ENCODE measurements at places on chromosomes 7 and 10.

GRCh38 chr7:81308643-81309322, 389.9 kb upstream of the SEMA3C start:
- no peak for DNase-seq

- DNase-seq, result no peak
These were observed 39.6 kb upstream of the EN2 start for GRCh38 chr7:155418304-155418703.

DNA sequence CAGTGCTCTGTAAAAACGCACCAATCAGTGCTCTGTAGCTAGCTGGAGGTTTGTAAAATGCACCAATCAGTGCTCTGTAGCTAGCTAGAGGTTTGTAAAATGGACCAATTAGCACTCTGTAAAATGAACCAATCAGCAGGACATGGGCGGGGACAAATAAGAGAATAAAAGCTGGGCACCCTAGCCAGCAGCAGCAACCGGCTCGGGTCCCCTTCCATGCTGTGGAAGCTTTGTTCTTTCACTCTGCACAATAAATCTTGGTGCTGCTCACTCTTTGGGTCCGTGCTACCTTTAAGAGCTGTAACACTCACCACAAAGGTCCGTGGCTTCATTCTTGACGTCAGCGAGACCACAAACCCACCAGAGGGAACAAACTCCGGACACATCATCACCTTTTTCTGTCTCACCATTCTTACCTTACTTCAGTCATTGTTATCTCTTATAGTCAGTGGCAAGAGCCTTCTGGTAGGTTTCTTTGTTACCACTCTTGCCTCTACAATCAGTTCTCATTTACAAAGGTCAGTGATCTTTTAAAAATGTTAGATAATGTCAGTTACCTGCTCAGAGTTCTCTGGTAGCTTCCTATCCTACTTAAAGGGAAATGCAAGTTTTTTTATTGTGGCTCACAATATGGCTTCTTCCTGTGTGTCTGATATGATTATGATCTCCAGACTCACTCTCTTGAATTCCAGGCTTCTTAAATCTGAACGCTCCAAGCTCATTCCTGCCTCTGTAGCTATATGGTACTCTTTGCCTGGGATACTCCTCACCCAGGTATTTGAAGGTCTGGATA, 4.5 kb downstream of the STAM start:
- DNase-seq, result peak; percentile 26

GRCh38 chr10:131477457-131478121, 166.1 kb upstream of the TCERG1L start:
- DNase-seq, result no peak

GRCh38 chr7:1865571-1866255, 195.6 kb downstream of the ELFN1 start:
- DNase-seq, result no peak

DNA sequence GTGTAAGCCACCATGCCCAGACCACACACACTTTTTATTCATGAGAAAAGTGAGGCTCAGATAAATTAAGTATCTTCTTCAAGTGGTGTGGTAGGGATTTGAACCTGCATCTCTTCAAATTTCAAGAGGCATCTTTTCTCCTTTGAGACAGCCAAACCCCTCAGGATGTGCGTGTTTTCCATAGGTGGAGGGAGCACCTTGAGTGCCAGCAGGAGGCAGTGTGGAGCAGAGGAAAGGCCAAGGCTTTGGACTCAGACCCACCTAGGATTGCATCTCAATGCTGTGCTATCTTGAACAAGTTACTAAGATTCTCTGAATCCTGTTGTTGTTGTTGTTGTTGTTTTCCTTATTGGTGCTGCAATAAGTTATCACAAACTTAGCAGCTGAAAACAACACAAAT, 40.2 kb upstream of the MYL10 start:
- DNase-seq, result no peak

DNA sequence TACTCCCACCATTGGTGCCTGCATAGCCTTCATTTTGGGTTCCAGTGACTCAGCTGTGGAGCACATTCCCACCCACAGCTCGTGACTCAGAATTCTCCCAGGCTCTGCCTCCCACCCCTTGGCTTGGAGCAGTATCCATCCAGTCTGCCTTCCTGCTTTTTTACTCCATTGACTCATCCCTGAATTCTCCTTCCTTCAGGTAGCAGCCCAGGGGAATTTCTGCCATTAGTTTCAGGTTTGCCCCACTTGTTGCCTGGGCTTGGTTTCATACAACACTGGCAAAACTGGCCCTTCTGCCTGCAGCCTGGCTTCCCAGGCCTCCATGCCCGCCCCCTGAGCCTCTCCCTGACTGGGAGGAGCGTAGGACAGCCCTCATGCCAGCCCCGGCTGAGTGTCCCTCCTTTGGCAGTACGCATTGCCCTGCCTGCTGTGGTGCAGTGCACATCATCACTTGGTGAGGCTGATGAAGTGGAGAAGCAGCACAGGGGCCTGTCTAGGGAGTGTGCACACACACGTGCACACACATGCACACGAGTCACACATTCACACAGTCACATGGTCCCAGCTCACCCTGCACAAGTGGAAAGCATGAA, 55.0 kb downstream of the SNX10 start:
- DNase-seq, result no peak

- no peak for DNase-seq
These were observed 84.1 kb downstream of the POM121L12 start for GRCh38 chr7:53119514-53119941.

- DNase-seq, result no peak
These were observed 88.3 kb downstream of the ARMH3 start for GRCh38 chr10:101967713-101968112.

- DNase-seq, result no peak
These were observed 51.2 kb upstream of the RELN start for GRCh38 chr7:104040666-104041065.

DNA sequence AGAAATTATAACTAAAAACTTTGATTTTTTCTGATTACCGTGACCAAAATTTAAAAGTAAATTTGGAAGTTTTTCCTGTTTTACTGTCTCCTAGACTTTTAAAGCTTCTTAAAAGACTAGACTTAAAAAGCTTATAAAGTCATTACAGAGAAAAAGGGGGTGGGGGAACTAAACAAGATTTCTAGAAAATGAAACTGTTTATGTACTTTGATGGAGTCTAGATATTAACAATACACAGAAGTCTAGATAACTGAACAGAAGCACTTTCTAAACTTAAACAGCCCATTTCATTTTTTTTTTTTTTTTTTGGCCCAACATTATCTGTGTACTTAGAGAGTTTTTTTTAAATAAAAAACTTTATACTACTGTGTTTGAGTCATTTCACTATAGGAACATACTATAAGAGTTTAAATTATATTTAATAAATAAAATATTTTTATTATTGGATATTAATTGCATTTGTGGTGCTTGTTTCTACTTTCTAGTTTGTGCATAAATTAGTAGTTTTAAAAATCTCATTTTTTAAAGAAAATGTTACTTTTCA, 98.5 kb downstream of the PHTF2 start:
- DNase-seq, result no peak

GRCh38 chr10:82866424-82867020, 991.5 kb downstream of the NRG3 start:
- no peak for DNase-seq

DNA sequence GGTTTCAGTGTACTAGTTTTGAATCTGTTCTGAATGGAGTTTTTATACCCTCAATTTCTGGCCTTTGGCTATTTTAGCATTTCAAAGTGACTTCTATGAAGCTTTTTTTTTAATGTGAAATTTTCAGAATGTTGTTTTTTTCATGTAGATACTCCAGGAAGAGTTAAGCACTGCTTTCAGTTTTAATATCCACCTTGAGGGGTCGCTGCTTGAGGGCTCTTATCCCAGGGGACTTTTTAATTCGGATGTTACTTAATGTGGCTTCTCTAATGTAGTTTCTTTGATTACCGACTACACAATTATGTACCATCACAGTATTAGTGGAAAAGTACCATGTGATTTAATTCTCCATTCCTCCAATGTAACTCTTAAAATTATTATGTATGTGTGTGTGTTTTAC, 5.2 kb downstream of the IFIT5 start:
- no peak for DNase-seq

DNA sequence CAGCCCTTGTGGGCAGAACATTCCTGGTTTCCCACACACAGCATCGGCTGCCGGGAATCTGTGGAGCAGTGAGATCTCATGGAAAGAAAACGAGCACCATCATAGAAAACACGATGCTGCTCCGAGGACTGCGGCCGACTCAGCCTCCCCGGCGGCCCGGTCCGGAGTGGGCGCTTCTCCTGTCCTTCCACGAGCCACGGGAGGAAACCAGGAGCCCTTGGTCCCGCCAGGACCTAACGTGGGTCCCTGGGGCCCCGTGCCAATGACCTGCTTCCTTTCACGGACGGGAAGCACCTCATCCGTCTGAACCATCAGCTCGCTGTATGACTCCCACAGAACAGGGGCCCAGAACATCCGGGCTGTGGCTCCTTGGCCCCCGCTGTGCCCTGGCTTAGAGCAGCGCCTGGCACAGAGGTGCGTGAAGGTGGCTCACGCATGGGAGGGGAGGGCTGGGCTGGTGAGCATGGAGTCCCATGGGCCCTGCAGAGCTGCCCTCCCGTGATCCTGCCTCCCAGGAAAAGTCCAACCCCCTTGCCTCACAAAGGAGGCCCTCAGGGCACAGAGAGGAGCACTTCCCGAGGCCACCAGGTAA, 280.5 kb downstream of the MAD1L1 start:
- no peak for DNase-seq

DNA sequence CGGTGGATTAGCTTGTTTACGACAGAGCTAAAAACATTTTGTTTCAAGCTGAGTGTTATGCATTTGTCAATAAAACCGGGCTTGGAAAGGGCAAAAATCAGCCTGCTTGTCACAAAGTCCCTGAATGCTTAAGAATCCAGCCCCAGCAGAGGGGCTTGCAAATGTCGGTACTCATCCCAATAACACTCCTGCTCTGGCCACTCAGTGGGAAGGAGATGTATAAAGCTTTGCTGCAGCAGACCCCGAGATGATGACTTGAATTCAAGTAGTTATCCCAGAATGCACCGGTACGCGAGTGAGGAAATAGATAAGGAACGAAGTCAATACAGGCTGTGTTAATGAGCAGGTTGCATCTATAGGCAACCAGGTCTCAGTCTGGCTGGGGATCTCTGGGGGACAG, 662.3 kb downstream of the CCSER2 start:
- no peak for DNase-seq

GRCh38 chr7:114943953-114944744, 22.3 kb downstream of the MDFIC start:
- DNase-seq, result no peak

GRCh38 chr10:76871697-76872295, 765.8 kb downstream of the KCNMA1 start:
- no peak for DNase-seq
